ENCODE measurements at places on chromosomes 2 and 18.

DNA sequence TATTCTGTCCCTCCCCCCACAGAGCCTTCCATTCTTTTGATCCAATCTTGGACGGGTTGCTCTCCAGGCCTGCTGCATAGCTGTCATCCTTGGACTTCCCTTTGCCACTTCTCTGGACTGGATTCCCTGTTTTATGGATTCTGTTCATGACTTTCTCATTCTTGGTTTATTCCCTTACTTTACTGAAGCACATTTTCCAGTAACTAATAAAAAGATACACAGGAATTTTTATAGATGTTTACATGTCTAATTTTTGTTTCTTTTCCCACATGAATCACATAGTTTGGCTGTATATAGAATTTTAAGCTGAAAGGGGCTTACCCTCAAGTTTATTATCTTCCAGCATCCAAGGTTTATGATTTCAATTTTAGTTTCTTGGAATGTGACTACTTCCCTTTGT is 37.9 kb downstream of the GDF7 start:
- no peak for DNase-seq

- DNase-seq, result no peak
Measured at GRCh38 chr18:9810994-9811705, 74.6 kb upstream of the TXNDC2 start.

- DNase-seq, result no peak
Measured at GRCh38 chr2:100200985-100201384, 58.6 kb upstream of the AFF3 start.

- no peak for DNase-seq
Measured at GRCh38 chr2:6081955-6082624, 389.9 kb downstream of the SOX11 start.

GRCh38 chr2:30769891-30770462 is 37.3 kb downstream of the CAPN13 start:
- no peak for DNase-seq

DNA sequence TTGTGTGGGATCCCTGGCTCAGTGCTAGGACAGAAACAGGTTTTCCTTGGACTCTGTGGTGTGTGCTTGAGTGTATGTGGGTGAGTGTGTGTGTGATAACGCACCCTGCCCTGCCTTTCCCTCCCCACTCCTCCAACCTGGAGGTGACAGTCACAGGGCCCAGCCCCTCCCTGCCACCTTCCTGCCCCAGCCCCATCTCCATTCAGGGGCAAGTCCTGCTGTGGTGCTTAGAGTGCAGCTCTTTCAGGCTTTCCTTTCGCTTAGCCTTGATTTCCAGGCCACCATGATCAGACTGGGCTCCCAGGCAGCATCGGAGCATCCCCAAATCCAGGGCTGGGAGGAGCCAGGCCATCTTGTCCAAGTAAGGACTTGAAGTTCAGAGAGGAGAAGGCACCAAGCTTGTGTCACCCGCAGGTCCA is 185.2 kb downstream of the ZFP36L2 start:
- no peak for DNase-seq

- DNase-seq, result no peak
Measured at GRCh38 chr2:108199726-108200125, 40.0 kb upstream of the SULT1C3 start.

DNA sequence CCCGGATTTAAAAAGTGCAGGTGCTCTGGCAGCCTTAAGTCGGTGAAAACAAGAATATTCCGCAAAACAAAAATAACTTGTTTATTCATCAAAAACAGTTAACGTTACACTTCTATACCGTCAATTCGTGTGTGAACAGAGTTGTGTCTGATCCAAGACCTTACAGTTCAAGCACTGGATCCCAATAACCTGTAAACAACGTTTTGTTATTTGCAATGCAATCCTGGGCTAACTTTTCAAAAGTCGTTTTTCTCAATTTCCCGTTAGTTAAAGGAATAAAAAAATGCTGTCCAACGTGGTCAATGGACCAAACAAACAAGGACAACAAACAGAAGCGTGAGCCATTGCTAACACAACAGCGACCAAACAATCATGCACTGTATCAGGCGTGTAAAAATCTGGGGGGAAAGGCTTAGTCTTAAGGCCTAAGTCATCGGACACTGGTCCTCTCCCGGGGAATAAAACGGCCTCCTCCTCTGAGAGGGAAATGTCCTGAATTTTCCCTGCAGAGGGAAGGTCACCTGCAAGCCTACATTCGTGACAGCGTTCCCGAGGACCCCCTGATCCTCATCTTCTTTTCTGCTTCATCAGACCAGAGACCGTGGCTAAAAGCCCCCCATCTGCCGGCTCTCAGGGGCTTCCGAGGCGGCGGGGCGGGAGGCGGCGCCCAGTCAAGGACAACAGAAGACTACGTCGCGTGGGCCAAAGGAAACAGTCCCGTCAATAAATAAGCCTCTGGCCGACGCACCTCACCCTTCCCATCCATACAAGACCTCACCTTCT is 490 bp downstream of the NDUFS1 start:
- DNase-seq, result no peak

GRCh38 chr2:16960579-16960978 is 294.9 kb upstream of the CYRIA start:
- no peak for DNase-seq

GRCh38 chr2:223764796-223765195 is 72.6 kb downstream of the AP1S3 start:
- no peak for DNase-seq

GRCh38 chr2:181465676-181466375 is 8.6 kb downstream of the ITGA4 start:
- DNase-seq, result no peak

DNA sequence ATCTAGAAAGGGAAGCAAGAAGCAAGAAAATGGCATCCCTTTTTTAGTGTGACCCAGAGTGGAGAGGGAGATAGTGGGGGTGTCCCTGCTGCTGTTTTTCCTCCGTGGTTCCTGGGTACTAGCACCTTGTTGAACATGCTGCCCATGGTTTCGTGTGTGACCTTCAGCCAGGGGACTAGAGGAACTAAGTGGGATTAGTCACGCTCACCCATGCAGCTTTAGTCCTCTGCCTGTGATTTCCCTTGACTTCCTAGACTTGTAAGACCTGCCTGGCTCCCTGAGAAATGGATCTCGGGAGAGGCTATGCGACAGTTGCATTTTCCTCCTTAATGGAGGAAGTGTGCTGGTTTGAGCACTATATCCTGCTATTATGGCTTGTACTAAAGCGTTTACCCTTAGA is 471.4 kb downstream of the DCDC2C start:
- DNase-seq, result no peak

DNA sequence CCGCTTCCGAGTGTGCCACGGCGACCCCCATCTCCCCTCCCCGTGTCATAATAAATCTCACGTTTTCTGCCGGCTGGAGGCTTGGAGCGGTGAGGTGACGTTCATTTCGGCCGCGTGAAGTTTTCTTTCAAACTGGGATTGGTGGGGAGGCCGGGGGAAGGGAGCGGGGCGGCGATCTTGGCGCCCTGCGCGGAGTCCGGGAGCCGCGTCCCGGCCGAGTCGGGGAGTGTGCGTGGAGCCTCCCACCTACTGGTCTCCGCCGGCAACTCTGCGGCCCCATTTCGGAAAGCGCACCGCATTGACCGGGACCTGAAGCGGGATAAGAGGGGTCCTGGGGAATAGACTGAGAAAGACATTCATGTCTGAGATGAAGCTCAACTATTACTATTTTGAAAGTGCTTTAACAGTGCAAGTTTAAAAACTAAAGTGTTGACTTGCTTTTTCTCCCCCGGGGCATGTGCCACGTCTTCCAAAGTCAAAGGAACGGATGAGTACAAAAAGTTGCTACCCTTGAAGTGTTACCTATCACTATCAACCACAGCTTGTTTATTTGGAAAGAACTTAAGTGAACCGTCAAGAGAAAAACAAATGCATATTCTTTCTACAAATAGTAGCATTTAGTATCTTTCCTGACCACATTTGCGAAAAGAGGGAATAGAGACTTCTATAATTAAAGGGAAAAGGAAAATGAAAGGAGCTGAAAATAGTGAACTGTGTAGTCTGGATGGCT is 818 bp upstream of the IKZF2 start:
- DNase-seq, result peak; percentile 43
